Heart left ventricle (tissue), 16 donors: ENCODE measurements at places on chromosomes 6 and 20.

DNA sequence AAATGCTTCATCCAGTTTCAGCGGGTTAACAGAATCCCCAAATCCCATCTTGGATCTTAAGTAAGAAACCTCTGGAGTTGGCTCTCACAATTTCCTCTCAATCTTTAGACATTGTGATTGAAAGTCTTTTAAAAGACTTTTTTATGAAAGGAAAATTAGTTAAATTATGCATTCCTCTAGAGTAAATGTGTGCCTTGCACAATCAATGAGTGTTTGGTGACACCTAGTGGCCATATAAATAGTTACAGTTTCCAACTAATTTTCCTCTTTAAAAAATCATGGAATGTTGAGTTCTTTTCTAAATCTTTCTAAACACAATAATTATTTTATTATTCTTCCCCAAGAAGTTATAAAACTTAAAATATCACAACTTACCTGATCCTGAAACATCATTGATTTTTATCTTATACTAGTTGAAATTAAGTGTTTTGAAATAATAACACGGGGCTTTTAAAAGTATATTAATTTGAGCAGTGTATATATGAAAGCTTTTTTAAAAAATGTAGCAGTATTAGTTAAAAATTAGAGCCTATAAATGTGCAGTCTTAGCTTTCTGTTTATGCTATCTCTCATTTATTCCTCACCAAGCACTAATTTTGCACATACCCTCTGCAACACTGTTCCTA is 66.4 kb downstream of the PKHD1 start:
- DNase-seq = no peak
- H3K36me3 ChIP-seq = no peaks in the 10 kb centered on the region
- peaks cover 14% of the 10 kb centered on the region for H3K27me3 ChIP-seq
- H3K4me3 ChIP-seq = no peak overlapping the region
- no peak overlapping the region for H3K27ac ChIP-seq

DNA sequence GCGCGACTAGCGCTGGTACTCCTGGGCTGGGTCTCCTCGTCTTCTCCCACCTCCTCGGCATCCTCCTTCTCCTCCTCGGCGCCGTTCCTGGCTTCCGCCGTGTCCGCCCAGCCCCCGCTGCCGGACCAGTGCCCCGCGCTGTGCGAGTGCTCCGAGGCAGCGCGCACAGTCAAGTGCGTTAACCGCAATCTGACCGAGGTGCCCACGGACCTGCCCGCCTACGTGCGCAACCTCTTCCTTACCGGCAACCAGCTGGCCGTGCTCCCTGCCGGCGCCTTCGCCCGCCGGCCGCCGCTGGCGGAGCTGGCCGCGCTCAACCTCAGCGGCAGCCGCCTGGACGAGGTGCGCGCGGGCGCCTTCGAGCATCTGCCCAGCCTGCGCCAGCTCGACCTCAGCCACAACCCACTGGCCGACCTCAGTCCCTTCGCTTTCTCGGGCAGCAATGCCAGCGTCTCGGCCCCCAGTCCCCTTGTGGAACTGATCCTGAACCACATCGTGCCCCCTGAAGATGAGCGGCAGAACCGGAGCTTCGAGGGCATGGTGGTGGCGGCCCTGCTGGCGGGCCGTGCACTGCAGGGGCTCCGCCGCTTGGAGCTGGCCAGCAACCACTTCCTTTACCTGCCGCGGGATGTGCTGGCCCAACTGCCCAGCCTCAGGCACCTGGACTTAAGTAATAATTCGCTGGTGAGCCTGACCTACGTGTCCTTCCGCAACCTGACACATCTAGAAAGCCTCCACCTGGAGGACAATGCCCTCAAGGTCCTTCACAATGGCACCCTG is 1.6 kb downstream of the TPBG start:
- peak overlapping the region; percentile 78 for H3K27ac ChIP-seq
- H3K27me3 ChIP-seq = peaks cover 61% of the 10 kb centered on the region
- no peaks in the 10 kb centered on the region for H3K36me3 ChIP-seq
- H3K4me1 ChIP-seq = peaks cover 15% of the 10 kb centered on the region
- peak; percentile 22 for DNase-seq

DNA sequence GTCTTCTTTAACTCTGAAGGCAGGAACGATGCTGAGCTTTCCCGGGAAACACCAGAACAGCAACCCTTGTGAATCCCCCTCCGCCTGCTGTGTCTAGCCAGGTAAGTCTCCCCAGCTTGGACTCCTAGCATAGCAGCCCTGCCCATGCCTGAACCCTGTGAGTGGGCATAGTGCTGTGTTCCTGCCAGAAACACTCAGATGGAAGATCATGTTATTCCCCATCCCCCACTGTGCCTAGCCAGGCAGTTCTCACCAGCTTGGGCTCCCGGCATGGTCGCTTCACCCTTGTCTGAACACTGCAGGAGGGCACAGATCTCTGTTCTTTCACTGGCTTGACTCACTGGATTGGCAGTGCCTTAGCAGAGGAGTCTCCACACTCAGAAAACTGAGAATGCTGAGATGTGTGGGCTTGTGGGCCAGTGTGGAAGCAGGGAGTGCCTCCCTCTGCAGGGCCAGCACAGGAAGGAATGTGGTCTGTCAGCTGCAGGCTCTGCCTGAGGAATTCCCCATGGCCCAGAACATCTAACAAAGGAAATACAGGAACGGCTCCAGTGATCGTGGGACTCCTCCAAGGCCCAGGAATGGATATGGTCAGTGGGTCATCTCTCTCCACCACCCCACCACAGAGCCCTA is 440.1 kb upstream of the ADGRB3 start:
- no peaks in the 10 kb centered on the region for H3K27me3 ChIP-seq
- no peaks in the 10 kb centered on the region for H3K36me3 ChIP-seq
- no peak overlapping the region for H3K4me3 ChIP-seq

DNA sequence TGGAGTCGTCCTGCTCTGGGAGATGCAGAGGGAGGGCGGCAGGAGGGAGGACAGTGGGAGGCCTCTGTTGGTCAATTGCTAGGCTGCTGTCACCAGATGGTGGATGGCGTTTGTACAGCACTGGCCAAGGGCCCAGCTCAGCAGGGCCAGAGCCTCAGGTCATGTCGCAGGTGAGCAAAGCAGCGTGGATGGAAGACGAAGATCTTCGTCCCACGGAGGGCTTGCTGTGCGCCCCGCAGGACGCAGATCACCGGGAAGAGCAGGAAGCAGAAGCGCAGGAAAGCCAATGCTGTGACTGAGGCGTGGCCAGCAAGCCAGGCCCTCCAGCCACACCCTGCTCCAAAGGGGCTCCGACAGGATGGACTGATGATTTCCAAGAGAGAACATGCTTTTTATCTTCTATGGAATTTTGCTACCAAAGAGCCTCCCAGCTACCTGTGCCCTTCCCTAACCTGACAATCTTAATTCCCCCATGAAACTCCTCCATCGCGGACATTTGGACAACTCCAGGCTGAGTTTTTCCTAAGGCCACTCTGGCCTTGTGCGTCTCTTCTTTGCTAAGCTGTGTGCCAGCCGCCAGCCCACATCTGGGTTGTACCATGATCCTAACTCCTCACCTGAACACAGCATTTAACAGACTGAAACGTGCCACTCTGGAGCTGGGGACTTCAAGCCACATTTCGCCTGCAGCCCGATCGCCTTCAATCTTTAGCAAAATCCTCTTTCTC is 3.5 kb upstream of the SLCO4A1 start:
- no peak overlapping the region for H3K4me3 ChIP-seq
- H3K4me1 ChIP-seq = peaks cover 10% of the 10 kb centered on the region
- DNase-seq = no peak
- no peaks in the 10 kb centered on the region for H3K36me3 ChIP-seq
- H3K27ac ChIP-seq = no peak overlapping the region
- H3K27me3 ChIP-seq = peaks cover 28% of the 10 kb centered on the region

DNA sequence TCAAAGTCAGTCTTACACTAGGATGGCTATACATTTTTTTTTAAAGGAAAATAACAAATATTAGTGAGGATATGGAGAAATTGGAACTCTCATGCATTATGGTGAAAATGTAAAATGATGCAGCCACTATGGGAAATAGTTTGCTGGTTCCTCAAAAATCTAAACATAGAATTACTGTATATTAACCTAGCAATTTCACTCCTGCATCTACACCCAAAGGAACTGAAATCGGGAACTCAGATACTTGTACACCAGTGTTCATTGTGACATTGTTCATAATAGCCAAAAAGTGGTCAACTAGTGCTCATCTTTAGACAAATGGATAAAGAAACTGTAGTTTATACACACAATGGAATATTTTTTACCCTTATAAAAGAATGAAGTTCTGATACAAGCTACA is 110.7 kb downstream of the UTRN start:
- H3K4me3 ChIP-seq = no peak overlapping the region
- no peaks in the 10 kb centered on the region for H3K27me3 ChIP-seq
- H3K27ac ChIP-seq = no peak overlapping the region
- H3K4me1 ChIP-seq = no peaks in the 10 kb centered on the region
- no peaks in the 10 kb centered on the region for H3K36me3 ChIP-seq

DNA sequence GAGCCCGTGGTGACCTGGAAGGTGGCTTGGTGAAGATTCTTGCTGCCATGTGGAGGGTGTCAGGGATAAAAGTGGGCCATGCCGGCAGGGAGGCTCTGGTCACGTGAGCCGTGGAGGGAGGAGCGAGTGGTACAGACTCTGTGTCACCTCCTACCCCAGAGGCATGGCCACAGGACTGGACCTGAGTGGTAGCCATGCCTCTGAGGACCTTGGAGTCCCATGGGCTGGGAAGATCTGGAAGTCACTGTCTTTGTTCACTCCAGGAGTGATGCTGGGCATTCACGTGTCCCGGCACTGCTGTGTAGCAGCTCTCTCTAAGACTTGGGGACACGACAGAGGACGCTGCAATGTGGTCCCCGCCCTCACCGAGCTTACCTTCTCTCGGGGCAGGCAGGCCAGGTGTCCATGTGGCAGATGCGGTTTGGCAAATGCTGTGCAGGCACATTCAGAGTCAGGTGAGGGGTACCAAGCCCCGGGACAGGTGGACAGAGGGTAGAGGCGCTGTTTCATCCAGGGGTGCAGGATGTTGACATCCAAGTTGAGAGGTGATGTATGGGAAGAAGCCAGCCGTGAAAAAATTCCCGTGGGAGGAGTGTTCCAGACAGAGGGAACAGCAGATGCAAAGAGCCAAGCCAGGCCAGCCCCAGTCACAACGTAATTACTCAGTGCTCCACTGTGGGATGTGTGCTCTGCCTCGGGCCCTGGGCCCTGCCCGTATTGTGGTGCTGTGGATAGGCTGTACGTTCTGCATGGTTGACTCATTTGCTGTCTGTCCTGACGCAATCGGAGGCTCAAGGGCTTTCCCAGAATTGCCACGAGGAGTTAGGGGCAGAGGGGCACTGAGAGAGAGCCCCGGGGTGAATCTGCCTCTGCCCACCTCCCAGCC is 307.8 kb downstream of the TAF4 start:
- H3K36me3 ChIP-seq = no peaks in the 10 kb centered on the region
- H3K27ac ChIP-seq = no peak overlapping the region
- H3K4me1 ChIP-seq = no peaks in the 10 kb centered on the region
- no peaks in the 10 kb centered on the region for H3K27me3 ChIP-seq
- H3K4me3 ChIP-seq = no peak overlapping the region

DNA sequence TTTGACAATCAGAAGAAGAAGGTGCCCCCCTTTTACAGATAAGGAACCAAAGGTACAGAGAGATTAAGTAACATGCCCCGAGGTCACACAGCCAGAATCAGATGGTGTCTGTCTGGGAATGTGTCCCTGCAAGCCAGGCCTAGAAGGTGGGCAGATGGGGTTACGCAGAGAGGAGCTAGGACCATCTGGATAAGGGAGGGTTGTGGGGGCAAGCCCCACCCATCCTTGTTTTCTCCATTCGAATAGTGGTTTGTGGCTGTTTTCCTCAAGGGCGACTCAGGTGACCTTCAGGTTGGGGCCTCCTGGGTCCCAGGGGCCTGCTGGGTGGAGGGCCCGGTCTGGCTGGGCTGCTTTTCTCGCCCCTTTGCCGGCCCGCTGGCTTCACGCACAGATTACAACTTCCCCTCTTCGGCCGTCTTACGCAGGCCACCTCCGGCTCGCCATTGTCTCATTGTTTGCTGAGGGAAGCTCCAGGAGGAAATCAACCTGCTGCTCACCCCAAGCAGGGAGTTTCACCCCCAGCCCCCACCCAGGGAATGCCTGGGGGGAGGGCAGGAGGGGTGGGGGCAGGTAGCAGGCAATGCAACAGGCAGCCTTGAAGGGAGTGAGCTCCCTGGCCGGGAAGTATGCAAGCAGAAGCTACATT is 30.8 kb upstream of the CSNK2A1 start:
- H3K36me3 ChIP-seq = no peaks in the 10 kb centered on the region
- peak overlapping the region; percentile 82 for H3K27ac ChIP-seq
- DNase-seq = peak; percentile 63
- H3K27me3 ChIP-seq = no peaks in the 10 kb centered on the region
- H3K4me1 ChIP-seq = peaks cover 32% of the 10 kb centered on the region
- H3K4me3 ChIP-seq = no peak overlapping the region

DNA sequence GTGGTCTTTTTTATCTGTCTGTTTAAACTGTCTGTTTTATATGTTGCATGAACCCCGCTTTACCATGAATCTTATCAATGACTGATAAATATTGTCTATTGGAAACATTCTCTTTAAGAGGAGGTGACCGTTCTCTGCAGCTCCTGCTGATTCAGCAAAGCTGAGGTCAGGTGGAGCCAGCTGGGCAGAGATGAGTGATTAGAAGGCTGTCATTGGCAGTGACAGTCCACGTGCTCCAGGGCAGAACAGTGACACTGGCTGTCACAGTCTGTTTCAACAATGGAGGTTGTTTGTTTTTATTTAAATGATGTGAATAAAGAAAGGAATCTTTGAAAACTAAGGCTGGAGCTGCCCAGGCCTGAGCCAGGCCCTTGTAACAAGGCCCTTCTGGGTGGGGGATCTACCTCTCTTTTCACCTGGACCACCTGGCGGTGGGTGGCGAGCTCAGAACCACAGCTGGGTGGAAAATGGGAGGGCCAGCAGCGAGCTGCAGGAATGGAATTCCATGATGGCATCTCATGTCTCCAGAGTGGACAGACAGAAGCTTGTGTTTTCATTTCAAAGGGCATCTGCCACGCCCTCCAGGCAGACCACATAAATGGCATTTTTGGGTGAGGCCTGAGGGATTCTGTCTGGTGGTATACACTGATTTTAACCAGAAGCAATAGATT is 12.6 kb downstream of the SYNJ2 start:
- H3K4me3 ChIP-seq = no peak overlapping the region
- H3K27me3 ChIP-seq = no peaks in the 10 kb centered on the region
- H3K27ac ChIP-seq = no peak overlapping the region

DNA sequence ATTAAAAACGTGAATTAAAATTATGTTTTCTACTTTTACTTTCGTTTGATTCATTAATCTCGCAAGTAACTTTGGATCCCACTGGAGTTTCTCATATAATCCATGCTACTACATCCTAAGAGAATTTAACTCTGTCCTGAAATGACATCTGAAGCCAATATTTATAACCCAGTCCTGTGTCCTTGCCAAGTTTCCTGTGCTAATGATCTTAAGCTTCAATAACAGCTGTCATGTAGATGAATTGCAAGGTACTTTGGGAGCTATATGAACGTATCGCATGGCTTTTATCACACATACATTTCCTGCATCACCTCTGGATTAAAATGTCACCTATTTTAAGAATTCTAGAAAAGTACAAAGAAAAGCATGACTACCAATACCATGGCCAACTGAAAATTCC is 833.8 kb upstream of the CITED2 start:
- peak overlapping the region; percentile 4 for H3K4me3 ChIP-seq
- H3K27me3 ChIP-seq = no peaks in the 10 kb centered on the region
- H3K27ac ChIP-seq = no peak overlapping the region
- DNase-seq = no peak

GRCh38 chr6:159197251-159197650 is 28.1 kb downstream of the FNDC1 start:
- H3K36me3 ChIP-seq = no peaks in the 10 kb centered on the region
- H3K27ac ChIP-seq = no peak overlapping the region
- H3K4me1 ChIP-seq = no peaks in the 10 kb centered on the region
- DNase-seq = no peak
- H3K4me3 ChIP-seq = no peak overlapping the region
- H3K27me3 ChIP-seq = no peaks in the 10 kb centered on the region

- no peaks in the 10 kb centered on the region for H3K36me3 ChIP-seq
- no peak overlapping the region for H3K27ac ChIP-seq
- DNase-seq = no peak
- H3K27me3 ChIP-seq = no peaks in the 10 kb centered on the region
- H3K4me1 ChIP-seq = no peaks in the 10 kb centered on the region
- H3K4me3 ChIP-seq = no peak overlapping the region
Observed at GRCh38 chr6:617456-618100, 39.3 kb downstream of the HUS1B start.
